Activated CD4-positive, alpha-beta T cell treated with anti-CD3 and anti-CD28 coated beads, Interleukin-2, amount 50 U/mL, for 24 hours (primary cell): ENCODE measurements at places on chromosomes 11 and 22.

GRCh38 chr11:12692229-12693075 lies 18.2 kb downstream of the TEAD1 start:
- DNase-seq, result no peak

- no peak for DNase-seq
Measured at GRCh38 chr11:10044618-10045017, 249.4 kb downstream of the SBF2 start.

DNA sequence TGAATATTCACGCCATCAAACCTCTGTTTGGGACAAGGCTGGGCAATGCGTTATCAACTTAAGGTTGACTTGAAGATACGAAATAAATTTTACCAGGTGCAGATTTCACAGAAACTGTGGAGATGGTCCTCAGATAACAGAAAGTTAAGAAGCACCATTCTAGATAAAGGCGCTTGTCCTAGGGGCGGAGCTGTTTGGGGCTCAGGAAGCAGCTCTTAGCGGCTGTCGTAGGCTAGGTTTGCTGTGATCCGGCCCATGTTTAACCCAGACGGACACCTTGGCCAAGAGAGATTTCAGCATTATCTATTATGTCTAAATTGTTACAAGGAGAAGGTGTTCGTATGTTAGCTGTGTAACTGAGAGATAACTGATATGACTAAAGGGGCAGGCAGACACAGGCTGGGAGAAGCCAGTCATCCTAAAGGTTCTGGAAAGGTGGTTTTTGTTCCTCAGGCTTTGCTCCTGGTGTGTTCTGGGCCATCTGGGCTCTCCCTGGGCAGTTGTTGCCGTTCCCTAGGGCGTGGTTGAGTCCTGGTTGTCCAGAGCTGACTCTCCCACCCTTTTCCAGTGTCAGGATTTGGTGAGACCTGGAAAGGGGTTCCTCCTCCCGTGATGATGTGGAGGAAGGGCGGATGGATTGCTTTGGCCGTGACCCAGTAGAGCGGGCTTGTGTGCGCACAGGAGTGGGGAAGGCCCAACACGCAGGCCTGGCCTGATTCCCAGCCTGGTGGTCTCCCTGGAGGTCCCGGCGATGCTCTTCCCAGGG lies 25.8 kb downstream of the TPCN2 start:
- DNase-seq, result no peak

DNA sequence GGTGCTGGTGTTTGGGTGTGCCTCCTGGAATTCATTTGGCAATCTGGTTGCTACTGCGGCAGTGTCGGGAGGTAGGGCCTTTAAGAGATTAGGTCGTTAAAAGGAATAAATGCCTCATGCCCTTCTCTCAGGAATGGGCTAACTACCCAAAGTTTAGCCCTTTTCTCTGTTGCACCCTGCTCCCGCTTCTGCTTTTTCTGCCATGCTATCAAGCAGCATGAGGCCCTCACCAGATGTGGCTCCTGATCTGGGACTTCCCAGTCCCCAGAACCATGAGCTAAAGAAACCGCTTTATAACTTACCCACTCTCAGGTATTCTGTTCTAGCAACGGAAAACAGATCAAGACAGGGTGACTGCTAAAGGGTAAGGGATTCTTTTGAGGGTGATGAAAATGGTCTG lies 6.3 kb downstream of the EIF3D start:
- DNase-seq, result no peak

DNA sequence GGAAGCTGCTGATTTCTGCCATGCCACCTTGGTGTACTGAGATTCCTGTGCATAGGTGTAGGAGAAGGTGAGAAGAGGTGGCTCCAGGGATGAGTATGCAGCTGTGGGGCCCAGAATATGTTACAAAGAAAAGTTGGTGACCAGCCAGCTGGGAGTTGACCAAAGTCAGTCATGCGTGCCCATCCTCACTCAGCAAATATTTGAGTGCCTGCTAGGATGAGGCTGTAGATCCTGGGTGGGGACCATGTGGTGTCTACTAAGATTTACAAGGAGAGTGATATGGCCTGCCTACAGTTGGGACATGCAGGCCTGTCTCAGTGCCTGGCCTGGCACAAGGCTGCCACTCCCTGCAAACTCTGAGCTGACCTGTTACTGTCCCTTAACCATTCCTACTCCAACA lies 19.4 kb downstream of the RNF185 start:
- no peak for DNase-seq

DNA sequence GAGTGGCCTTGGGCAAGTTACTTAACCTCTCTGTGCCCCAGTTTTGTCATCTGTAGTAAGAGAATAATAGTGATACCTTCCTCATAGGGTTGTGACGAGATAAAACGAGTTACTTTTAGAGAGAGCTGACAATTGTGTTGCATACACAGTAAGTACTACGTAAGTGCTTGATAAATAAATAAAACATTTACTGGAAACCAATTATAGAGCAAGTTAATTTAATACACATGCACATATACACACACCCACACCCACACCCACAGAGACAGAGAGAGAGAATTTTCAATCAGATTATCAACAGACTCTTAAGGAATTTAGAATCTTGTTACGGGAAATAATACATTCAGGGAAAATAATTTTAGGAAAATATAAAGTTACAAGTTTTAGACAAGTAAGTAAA lies 1045.8 kb upstream of the TENM4 start:
- DNase-seq, result no peak

DNA sequence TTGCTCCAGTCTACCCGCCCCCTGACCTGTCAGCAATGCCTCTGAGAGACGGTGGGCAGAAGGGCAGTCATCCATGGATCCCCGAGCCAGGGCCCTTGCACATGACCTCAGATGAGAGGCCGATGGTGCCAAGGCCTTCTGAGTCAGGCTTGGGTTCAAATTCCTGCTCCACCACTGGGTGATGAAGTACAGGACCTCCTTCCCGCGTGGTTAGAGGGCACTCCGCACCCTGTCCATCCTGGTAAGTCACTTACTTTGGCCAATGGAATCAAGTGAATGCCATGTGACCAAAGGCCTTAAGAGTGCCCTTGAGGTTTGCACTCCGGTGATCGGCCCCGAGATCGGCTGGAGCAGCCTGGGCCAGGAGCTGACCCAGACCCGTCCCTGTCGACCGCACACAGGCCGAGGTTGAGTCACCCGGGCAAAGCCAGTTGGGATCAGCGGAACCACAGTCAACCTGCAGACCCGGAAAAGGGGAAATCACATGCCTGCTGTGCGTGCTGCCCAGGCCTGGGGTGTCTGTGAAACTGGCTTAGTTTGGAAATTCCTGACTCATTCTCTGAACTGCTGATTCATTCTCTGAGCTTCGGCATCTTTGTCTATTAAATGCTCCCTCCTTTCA lies 48.9 kb downstream of the RTL6 start:
- no peak for DNase-seq
